ENCODE measurements at places on chromosomes 3 and 15.
A peak's percentile ranks its signal among the peaks of the same experiment; 100 is the strongest.

DNA sequence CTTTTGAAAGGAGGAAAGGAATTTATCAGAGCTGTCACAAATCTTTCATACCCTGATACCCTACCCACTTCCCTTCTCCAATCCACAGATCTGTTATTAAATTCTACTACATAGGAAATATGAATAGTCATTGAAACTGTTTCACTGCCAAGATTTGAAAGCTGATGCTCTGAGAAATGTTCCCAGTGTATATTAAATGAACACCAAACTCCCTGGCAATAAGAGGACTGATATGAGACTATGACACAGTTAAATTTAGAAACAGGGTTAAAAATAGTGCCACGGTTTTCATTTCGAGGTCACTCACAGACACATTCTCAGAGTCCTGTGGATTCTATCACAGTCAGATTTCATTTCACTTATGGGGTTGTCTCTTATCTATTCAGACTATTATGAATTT lies 27.2 kb upstream of the GBE1 start:
- DNase-seq, result no peak

GRCh38 chr3:137348936-137349335 lies 391.2 kb downstream of the IL20RB start:
- no peak for DNase-seq

DNA sequence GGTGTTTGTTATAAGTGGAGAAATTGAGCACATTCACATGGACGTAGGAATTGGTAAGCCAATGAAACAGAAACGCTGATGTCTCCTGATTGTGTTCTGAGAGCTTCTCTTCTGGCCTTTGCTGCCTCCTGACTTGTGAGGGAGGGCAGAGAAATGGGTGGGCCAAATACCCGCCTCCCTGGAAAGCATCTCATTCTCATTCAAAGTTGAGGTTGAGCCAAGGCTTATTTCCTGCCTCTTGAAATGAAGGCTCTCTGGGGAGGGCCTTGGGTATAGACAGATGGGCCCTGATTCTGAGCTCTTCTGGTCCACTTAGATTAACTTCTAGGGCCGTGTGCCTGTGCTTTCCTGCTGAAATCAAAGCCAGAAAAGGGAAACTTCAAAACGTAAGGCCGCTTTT lies 57.4 kb upstream of the MYZAP start:
- DNase-seq, result no peak

GRCh38 chr3:25725810-25726209 lies 57.4 kb downstream of the NGLY1 start:
- no peak for DNase-seq

GRCh38 chr15:65743637-65744252 lies 48.3 kb downstream of the DENND4A start:
- DNase-seq, result no peak

DNA sequence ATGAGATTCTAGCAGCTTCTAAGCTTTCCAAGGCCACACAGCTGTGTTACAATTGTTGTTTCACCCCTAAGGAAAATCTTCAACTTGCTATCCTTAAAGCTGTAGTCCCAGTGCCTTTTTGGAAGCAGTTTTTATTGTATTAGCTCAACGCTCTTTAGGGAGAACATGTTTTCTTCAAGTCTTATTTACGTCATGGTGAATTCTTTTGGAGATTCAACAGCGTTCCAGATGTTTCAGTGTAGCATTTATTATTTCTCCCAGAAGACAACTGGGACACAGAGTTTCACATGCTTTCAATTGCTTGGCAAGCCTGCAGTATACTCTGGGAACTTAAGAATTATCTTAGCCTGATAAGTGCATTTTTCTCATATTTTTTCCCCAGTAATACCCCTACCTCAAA lies 888.3 kb downstream of the PLOD2 start:
- DNase-seq, result peak; percentile 55

DNA sequence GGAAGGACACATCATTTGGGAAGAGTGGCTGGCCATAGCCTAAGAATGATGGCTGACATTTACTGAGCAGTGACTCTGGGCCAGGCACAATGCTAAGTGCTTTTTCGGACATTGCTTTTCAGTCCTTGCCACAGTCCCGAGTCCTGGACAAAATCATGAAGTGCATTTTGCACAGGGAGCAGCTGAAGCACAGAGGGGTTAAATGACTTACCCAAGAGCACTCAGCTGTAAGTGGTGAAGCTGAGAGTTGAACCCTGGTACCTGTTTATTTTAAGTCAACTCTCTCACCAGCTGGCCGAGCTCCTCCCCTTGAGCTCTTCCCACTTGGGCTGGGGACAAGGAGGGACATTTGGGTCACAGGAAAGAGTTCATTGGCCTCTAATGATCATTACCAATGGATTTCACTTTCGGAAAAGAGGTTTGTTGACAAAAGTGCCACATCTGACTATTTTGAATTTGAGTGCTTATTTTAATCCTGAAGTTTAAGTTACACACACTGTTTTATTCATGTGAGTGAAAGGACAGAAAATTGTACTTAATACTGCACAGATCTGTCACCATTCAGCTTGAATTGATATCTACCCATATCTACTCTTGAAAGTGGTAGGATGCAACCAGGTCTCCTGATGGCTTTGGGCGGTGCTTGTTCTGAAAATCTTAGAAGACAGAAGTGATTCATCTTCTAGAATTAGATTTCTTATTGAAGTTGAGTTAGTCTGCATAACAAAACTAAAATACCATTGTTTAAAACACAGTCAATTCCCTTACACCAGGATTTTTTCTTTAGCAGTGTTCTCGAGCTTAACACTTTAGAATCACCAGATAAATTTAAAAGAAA lies 368.7 kb upstream of the PROK2 start:
- DNase-seq, result no peak

DNA sequence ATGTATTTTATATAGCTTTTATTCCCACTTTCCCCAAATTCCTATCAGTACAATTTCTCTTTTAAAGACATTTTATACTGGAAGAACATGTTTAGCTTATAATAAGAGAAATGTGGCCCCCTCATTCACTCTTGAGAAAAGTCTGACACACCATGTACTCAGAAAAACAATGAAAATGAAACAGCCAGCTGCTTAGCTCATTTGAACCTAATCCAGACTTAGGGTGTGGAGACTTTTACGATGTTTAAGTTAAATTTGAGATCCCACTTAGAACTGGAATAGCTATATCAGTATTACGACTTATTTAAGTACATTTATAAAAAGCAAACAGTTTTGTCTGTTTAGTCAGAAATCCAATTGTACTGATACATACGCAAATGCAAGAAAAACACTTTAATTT lies 252.3 kb upstream of the ARRDC4 start:
- DNase-seq, result no peak

GRCh38 chr15:27746401-27746955 lies 352.6 kb downstream of the OCA2 start:
- peak; percentile 24 for DNase-seq

DNA sequence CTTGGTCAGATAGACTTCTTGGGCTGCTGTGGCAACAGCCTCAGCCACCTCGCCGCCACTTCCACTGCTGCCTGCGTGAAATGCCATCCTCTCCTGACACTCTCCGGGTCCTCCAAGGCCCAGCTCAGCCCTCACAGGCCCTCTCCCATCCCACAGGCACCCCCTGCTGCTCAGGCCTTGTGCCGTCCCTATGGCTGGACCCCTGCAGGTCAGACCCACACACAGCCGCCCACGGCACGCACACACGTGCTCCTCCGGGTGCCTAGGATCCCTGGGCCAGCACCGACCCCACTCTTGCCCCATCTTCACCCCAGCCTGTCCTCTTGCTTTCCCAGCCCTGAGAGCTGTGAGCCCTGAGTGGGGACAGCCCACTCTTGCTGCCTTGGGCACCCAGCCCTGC lies 19.7 kb downstream of the CFAP100 start:
- DNase-seq, result no peak

DNA sequence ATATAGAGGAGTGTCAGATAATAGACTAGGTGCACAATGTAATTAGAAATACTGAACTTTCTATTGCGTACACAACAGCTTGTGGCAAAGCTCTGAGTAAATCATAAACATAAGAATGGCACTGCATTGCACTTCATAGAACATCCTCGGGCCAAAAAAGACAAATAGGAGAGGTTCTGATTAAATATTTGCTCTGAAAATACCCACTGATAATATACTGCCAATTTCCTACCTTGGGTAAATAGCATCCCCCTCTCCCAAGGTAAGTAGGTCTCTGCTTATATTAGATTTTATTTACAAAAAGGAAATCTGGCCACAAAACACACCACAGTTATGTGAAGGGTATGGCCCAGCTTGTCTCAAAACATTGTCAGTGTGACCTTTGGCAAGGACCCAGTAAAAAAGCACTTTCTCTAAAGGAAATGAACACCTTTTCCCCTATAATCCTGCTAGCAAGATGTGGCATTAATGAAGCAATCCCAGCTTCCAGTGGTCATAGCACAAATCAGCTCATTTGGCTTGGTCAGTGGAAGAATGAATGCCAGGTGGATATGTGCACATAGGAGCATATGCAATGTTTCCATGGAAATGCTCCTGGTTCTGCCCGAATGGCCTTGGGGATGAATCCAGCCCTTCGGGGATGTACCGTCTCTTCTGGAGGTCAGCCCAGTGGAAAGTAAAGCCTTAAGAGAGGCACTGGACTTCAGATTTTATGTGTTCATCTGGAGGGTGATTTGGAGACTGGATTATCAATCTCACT lies 315.9 kb downstream of the LSAMP start:
- DNase-seq, result no peak

- DNase-seq, result no peak
Measured at GRCh38 chr3:113754494-113755159, 7.8 kb downstream of the ATP6V1A start.

GRCh38 chr3:131491775-131492174 lies 11.0 kb downstream of the MRPL3 start:
- DNase-seq, result no peak

- DNase-seq, result peak; percentile 42
Measured at GRCh38 chr3:149363053-149363452, 14.4 kb downstream of the TM4SF1 start.

- no peak for DNase-seq
Measured at GRCh38 chr15:99421758-99422157, 144.0 kb upstream of the MEF2A start.

GRCh38 chr3:187358068-187358467 lies 10.1 kb upstream of the RTP4 start:
- DNase-seq, result no peak

DNA sequence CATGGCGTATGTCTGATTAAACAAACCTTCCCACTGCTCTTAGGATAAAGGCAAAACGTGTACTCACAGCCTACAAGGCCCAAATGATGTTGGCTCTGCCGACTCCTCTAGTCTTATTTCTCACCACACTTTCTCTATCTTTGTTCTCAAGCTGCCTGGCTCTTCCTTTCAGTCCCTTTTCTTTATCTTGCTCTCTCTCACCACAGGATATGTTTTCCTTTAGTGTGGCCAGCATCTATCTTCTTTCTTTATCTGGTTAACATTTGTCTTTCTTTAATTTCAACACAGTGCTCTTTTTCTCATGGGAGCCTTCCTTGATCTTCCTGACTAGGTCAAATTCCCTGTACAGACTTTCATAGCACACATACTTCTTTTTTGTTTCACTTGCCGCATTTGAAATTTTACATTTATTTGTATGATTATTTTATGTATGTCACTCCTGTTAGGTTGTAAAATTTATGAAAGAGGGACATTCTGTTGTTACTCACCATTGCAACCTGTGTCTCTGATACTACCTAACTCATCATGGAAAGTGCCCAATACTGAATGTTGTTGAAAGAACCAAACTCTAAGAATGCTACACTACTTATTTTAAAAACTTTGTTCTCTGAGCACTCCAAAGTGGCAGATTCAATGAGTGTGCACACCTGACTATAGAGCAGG lies 328.9 kb upstream of the CBLB start:
- no peak for DNase-seq

GRCh38 chr3:58800032-58800431 lies 133.5 kb upstream of the FAM3D start:
- DNase-seq, result no peak

DNA sequence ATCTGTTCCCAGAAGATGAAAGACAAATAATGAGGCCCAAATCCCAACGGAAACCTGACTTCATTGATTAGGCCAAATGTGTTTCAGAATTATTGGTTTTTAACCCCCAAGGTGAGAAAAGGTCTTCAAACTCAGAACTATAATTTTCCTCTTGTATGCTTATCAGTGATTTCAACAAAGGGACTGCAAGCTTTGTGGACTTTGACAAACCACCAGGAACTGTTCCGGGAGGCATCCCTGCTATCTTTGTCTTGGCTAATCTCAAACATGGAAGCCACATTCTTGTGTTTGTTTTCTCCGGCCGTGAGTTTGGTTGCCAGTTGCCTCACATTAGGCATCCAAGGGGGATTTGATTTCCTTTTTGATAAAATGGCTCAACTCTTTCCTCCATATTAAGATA lies 19.5 kb downstream of the ARHGEF3 start:
- no peak for DNase-seq

DNA sequence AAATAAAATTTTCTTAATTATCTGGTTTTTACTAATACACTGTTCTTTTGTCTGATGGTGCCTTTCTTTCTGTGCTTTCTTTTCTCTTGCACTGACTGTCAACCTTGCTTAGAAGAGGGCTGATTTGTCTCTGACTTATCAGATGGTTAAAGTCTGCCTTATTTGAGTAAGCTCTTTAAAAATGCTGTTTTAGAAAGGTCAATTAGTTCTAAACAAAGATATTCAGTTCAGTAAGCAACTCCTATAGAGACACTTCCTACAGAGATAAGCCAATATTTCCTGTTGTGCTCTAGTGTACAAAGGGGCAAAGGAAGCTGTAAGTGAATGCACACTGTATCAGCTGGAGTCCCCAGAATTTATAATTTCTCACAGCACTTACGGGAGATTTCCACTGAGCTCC lies 153.4 kb upstream of the TSPAN3 start:
- no peak for DNase-seq

- DNase-seq, result peak; percentile 28
Measured at GRCh38 chr3:86787091-86787490, 203.9 kb downstream of the VGLL3 start.

DNA sequence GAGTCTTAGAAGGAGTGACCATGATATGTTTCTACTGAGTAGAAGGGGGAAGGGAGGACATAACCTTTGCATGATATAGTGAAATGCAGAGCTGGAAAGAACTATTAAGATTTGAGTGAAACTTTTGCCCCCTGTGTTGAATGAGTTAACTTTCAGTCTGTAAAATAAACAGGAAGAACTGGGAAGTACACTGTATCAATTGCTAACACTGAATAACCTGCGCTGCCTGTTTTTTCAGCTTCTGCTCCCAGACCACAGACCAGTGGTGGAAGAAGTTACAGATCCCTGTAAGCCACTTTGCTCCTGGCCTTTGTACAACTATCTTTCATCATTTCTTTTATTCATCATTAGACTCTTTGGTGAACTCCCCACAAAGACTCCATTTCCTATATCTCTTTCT lies 3.6 kb upstream of the LRCH3 start:
- no peak for DNase-seq

- DNase-seq, result no peak
Measured at GRCh38 chr3:30102356-30102755, 504.0 kb upstream of the TGFBR2 start.
